ENCODE measurements at places on chromosomes 12 and 14.

GRCh38 chr14:104437703-104438102 lies 141.9 kb upstream of the C14orf180 start:
- no peak for DNase-seq

- peak; percentile 73 for DNase-seq
These were observed 34.9 kb downstream of the KRT80 start for GRCh38 chr12:52156757-52157565.

DNA sequence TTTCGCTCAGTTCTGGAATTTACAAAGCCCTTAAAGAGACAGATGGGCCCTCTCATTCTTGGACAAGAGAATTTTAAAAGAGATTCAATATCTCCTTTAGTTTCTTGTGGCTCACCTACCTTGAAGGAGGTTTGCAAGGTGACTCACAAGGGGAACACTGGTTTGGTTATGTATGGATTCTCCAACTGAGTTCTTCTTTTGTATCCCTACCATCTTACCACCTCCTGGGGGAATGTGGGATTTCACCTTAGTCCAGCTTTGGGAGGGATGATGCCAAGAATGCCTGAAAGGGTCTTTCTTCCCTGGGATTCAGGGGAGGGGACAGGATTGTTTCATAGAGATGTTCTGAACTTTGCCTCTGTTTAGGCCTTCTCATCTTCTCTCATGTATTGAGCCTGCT lies 3.7 kb downstream of the PPP4R4 start:
- no peak for DNase-seq

DNA sequence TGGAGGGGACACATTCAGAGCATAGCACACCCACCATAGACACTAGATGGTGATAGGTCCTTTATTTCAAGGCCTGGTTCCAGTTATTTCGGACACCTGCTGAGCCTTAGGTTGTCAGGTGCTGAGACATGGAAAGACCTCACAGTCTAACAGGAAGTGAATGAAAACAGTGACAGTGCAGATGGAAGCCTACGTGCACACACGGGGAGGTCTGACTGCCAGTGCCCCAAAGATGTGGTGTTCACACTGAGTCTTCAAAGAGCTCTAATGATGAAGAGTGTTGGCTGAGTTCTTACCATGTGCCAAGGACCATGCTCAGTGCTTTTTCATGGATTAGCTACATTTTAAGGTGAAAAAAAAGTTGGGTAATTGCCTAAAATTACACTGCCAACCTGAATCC lies 46.6 kb downstream of the CKB start:
- no peak for DNase-seq

GRCh38 chr12:108063192-108063591 lies 65.9 kb upstream of the WSCD2 start:
- DNase-seq: no peak

GRCh38 chr12:45098766-45099165 lies 47.9 kb upstream of the DBX2 start:
- DNase-seq: no peak

DNA sequence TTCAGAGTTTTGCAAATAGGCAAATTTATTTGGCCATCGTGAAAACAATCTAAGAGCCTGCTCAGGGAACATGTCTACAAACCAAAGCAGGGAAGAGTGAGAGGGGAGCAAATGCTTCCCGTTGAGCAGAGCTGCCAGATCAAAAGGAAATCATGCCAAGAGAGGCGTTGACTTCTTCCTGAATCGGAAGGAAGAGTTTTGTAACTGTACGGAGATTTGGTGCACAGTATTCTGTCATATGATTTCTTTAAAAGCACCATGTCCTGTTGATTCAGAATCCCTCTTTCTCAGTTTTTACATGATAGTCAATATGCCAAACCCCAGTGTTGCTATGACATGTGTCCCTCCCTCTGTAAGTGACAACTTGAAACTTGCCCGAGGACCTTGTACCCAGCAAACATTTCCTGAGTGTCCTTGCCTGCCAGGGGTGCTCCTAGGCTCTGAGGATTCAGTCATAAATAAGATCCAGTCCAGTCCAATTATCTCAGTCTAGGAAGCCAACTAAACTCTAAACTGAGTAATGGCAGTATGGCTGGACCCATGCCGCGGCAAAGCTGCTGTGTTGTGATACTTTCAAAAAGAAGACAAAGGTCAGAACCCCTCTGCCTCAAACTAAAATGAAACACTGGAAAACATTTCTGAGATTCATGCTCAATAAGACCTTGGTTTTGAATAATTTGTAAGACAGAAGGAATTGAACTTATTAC lies 300.1 kb upstream of the FKBP4 start:
- no peak for DNase-seq

DNA sequence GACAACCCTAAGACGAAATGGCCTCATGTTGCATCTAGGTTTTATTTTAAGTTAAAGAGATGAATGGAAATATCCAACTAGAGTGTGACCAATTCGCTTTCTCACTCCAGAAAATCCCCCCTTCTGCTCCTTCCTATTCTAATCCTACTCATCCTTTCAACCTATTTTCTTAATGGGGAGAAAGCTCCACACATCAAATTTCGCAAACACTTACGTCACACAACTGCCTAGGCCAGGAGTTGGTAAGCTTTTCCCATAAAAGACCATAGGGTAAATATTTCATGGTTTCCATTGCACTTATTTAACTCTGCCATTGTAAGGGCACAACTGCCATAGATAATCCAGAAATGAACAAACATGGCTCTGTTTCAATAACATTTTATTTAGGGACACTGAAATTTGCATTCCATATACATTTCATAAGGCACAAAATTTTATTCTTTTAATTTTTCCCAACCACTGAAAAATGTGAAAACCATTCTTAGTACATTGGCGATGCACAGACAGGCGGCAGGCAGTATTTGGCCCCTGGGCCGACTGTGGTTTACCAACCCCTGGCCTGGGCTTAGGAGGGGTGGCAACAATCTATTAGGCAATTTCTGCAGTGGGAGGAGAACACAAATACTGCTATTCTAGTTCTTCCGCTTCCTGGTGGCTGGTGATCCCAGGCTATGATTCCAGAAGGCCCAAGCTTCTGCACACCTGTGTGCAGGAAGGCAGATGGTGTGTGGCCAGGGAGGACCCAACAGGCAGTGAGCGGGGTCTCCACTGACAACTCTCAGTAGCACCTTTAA lies 67.2 kb upstream of the FOXN3 start:
- DNase-seq: no peak

DNA sequence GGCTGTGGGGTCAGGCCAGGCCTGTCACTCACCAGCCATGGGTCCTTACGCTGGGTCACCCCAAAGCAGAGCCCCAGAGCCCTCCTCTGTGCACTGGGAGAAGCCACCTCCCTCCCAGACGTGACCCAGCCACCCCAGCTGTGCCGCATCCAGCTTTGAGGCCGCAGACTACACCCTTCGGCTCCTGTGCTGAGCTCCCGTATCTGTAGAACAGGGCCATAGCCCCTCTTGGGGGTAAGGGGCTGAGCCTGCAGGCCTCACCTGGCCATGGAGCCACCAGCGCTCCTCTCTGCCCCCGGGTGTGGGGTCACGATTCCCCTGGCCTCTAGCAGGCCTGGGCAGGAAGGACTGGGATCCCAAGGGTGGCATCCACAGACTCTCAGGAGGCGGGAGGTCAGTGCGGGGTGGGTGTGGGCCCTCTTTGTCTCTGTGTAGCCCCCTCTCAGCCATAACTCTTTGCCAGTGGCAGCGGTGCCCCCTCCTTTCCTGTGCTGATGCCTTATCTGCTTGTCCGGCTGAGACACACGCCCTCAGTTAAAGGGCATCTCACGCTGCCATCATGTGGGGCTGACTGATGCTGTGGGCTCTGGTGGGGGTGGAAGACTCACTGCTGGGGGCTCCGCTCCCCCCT lies 16.3 kb downstream of the ASPG start:
- no peak for DNase-seq

DNA sequence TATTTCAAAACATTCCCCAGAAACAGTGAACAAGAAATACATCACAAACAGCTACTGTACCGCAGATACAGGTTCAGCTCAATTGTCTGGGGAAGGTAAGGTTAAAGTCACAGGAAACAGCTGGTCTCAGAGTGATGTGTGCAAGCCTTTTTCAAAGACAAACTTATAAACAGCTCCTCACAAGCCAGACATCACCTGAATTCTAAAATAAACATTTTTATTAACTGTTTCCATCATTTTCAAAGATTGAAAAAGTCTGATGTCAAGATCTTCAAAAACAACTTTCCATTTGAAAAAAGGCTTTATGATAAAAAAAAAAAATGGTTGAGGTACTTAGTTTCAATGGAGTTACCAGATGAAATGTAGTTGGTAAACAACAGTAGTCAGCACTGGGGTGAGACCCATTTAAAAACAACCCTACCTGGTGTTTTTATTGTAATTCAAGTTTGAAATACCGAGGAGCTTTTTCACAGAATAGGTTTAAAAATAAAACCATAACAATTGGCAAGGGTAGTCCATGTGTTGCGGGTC lies 4.0 kb downstream of the BTG1 start:
- no peak for DNase-seq

GRCh38 chr14:22412926-22413411 lies 176.1 kb downstream of the DAD1 start:
- no peak for DNase-seq

- DNase-seq: no peak
These were observed 45.4 kb downstream of the PHLDA1 start for GRCh38 chr12:75986001-75986746.

- no peak for DNase-seq
These were observed 38.7 kb upstream of the SGPP1 start for GRCh38 chr14:63766611-63767010.

DNA sequence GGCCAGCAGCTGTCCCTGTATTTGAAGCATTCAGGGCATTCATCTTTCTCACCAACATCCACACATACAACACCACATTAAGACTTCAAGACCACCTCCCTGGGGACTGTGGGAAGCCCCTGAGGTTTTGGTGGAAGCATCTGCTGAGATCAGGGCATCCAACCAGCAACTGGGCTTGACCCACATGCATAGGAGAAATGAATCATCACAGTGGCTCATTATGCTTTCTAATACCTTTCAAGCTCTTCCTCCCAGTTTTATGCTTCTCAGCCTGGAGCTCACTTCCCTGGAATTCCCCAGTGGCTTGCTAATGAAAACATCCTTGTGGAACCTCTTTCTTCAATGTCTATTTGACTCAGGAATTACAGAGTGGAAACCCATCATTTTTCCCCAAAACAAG lies 21.4 kb upstream of the CMKLR1 start:
- DNase-seq: no peak

GRCh38 chr12:121010860-121011259 lies 5.4 kb downstream of the C12orf43 start:
- no peak for DNase-seq

DNA sequence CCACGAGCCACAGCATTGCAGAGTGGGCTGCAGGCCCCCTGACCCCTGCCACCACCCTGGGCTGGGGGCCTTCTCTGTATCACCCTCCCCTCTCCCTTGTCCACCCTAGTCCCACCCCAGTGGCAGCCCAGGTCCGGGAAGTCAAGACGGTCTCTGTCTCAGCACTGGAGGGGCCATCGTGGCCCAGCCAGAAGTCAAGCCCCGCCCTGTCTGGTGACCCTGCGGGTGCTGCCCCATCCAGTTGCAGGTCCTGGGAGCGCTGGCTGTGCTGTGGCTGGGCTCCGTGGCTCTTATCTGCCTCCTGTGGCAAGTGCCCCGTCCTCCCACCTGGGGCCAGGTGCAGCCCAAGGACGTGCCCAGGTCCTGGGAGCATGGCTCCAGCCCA lies 2.7 kb downstream of the PLD4 start:
- no peak for DNase-seq

- DNase-seq: no peak
These were observed 108.0 kb upstream of the TMEM132D start for GRCh38 chr12:130011611-130012385.

DNA sequence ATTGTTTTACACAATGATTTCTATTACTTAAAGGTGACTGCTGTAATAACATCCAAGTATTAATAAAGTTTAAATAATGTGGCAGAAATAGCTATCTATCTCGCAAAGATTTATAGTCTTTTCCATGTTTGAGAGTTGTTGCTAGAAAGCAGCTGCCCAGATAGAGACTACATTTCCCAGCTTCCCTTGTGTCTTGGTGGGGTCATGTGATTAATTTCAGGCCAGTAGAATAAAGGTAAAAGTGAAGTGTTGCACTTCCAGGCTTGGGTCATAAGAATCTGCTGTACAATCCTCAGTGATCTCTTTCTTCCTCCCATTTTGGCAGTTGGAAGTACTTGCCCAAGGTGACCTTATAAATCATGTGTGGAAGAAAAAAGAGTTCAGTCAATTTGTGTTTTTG lies 449.7 kb upstream of the USP15 start:
- no peak for DNase-seq

GRCh38 chr12:106329231-106329982 lies 26.9 kb downstream of the TCP11L2 start:
- DNase-seq: no peak

DNA sequence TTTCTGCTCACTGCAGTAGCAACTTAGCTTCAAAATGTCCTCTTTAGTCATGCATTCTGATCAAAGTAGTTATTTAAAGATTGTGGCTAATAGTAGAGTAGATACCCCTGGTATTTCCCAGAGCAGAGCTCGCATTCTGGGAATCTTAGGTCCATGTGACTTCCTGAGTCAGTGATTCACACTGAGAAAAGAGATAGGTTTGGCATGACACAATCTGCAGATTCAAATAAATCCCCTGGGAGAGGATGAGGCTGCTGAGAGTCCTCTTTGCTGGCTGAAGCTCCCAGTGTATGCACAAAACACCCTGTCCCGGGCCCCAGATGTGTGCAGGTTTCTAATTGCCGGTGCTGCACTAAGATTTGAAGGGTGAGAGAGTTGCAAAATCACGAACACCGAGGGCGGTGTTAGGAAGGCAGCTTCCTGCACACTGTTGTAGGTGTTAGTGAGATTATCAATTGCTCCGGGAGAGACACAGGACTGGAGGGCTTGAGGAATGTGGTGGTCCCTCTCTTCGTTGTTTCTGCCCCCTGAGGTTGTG lies 233.2 kb downstream of the NRXN3 start:
- no peak for DNase-seq

DNA sequence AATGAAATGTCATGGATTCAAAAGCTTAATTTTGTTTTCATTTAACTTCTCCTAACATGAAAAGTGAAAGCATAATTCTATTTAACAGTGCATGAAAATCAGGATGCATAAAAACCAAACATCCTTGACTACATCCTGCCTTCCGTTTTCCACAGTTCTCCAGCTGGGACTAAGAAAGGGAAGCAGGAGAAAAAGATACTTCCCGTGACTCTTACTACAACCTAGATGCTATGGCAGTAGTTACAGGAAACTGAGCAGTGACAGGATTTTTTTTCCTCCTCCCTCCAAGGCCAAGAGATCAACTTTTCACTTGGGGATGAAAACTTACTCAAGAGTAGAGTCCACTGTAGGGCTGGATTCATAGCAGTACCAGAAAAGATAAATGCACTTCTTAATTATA lies 2.6 kb downstream of the EXOC5 start:
- no peak for DNase-seq

- no peak for DNase-seq
These were observed 452.1 kb downstream of the BCAT1 start for GRCh38 chr12:24496755-24497154.

GRCh38 chr12:66596199-66596598 lies 82.7 kb downstream of the GRIP1 start:
- no peak for DNase-seq

- DNase-seq: no peak
These were observed 4.1 kb downstream of the ZFYVE21 start for GRCh38 chr14:103719751-103720150.

GRCh38 chr12:34297126-34297789 lies 275.0 kb downstream of the ALG10 start:
- DNase-seq: no peak

Measured in activated T-cell treated with anti-CD3 and anti-CD28 coated beads, Interleukin-2, amount 50 U/mL, for 72 hours (primary cell).